ENCODE measurements at places on chromosomes 2 and 18.

GRCh38 chr2:17958466-17959092 lies 80.1 kb downstream of the KCNS3 start:
- no peak for DNase-seq

GRCh38 chr2:46666754-46667153 lies 187.4 kb downstream of the TMEM247 start:
- no peak for DNase-seq

DNA sequence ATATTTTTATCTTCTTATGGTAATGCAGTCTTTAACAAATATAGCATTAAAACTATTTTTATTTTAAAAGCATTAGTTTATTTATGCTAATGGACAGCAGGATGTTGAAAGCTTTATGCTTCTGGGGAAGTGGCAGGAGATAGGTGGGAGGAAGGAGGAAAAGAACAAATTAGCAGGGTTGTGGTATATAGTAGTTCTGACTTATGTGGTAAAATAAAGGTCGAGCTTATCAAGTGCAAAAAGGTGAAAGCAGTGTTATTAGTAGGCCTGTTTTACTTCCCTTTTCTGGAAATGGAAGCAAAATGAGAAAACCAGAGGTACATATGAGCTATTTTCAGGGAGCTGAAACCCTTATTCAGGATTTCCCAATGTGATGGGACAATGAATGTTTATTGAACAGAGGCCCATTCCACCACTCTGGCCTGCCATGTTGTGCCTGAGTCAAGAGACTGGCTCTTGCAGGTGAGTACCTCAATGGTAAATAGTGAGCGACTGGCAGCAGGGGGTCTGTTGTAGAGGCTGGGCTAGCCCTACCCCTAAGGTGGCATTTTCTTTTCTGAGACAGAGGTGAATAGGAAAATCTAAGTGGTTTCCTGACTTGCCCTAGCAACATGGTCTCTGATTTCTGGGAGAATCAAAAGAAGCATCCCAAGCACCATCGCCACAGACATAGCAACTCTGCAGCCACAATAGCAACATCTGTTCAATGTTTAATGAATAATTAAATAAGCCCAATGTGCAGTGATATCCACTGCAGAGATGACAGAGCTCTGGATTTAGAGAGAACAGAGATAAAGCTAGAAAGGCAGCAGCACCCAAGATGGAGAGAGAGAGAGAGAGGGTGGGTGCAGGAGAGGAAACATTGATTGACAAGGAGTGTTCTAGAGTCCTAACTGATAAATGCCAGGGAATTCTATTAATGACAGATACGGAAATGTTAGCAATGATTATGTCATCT lies 119.7 kb downstream of the UPP2 start:
- no peak for DNase-seq

DNA sequence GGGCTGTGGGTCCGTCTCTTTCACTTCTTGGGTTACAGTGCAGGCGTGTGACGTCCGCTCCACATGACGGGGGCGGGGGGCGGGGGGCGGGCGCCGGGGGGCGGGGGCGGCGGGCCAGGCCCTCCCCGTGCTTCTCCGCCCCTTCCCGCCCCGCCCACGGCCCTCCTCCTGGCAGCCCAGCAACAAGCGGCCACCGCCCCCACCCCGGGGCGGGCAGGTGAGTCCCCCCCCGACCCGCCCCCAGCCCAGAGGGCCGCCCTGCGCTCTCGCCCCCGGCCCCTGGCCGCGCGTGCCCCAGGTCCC lies 3.6 kb downstream of the ZNF516 start:
- peak; percentile 92 for DNase-seq

DNA sequence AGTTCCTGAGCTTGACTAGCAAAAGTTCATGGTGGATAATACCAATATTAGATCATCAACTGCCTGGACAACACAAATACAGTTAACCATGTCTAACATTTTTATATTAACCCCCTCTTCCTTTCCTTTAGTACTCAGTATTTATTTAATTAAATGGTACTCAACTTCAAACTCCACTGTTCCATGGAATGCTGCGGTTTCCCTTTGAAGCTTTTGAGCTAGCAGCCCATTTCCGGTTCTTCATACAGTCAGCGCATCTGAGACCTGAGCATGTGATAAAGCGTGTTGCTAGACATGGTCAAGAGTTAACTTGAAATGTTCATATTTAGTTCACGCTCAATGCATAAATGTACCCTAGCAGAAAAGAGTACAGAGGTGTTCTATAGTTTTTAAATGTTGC lies 278.4 kb downstream of the ALPK2 start:
- DNase-seq: no peak

DNA sequence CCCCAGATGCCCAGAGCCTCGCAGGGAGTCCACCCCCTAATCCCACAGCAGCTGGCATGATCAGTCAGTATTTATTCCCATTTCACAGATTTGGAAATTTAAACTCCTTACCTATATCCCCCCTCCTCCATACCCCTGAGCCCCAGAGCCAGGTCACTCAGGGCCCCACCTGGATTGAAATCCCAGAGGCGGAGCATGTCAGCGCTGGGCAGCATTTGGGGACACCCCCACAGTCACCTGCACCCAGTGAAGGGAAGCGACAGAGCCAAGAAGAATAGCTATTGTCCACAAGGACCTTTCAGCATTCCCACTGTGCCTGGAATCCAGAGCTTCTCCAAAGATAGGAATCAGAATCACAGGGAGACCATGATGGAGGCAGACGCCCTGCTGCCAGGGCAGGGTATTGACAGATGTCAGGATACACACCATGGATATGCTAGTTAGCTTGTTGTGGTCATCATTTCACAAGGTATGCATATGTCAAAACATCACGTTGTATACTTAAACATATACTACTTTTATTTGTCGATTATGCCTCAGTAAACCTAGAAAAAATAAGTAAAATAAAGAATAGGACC lies 968 bp upstream of the ASTL start:
- no peak for DNase-seq

DNA sequence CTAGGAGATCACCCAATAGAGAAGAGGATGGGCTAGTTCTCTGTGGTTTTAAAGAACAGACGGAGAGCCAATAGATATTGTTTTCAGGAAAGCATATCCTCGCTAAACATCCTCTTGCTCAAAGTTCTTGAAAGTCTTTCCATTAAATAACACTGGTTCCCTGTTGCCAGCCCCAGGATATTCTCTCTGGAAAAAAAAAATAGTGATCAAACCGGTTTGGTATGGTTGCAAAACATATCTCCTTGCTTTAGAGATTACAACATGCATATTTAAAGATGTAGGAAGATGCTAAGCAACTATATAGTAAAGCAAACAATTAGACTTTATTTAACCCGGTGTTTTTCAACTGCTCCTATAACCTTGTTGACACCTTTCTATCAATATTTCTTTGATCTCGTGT lies 211.4 kb downstream of the CMPK2 start:
- no peak for DNase-seq

DNA sequence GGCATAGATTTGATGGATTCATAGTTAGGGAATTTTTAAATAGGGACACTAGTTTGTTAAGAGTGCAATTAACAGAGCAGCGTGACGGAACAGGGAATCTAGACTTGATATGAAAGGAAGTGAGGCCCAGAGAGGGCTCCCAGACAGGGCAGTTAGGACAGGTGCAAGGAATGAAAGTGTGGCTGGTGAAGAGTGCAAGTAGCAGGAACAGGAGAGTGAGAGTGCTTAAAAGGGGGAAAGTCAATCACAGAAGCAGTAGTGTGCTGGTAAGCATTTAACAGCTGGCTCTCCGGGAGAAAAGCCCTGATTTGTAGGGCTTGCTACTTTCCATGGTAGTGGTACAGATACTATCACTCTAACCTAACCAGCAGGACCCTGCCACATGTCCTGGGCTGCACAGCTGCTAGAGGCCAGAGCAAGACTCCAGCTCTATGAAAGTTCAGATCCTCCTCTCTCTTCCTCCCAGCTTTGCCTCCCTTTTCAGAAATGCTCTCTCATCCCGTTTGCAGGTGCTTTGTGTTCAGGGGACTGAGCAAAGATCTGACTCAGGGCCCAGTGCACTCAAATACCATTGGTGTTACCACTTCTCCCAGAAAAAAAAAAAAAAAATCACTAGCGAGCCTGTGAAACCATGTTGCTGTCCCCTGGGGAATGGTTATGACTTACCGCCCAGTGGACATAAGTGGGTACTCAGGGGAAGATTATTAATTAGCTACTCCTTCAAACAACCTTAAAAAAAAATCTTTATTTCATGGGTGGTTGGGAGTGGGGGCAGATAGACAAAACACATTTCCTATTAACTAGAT lies 18.1 kb upstream of the GCFC2 start:
- DNase-seq: no peak

DNA sequence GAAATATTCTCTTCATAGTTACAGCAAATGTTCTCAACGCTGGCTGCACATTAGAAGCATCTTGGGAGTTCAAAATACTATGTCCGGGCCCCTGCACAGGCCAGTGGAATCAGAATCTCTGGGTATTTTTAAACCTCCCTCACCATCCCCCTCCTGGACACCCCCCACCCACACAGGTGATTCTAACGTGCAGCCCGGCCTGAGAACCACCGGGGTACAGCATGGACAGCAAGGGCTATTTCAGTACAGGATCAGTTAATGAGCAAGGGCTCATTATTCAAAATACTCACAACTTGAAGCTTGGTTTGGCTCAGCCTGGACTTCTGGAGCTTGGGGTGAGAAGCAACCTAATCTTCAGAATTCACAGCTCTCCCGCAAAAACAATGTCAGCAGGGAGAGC lies 31.4 kb downstream of the INO80C start:
- no peak for DNase-seq

GRCh38 chr2:120429586-120430500 lies 83.9 kb downstream of the INHBB start:
- DNase-seq: peak; percentile 44

- DNase-seq: peak; percentile 20
Measured at GRCh38 chr18:78722929-78723710, 256.5 kb upstream of the SALL3 start.

GRCh38 chr18:47448956-47449355 lies 197.5 kb upstream of the SKOR2 start:
- no peak for DNase-seq

DNA sequence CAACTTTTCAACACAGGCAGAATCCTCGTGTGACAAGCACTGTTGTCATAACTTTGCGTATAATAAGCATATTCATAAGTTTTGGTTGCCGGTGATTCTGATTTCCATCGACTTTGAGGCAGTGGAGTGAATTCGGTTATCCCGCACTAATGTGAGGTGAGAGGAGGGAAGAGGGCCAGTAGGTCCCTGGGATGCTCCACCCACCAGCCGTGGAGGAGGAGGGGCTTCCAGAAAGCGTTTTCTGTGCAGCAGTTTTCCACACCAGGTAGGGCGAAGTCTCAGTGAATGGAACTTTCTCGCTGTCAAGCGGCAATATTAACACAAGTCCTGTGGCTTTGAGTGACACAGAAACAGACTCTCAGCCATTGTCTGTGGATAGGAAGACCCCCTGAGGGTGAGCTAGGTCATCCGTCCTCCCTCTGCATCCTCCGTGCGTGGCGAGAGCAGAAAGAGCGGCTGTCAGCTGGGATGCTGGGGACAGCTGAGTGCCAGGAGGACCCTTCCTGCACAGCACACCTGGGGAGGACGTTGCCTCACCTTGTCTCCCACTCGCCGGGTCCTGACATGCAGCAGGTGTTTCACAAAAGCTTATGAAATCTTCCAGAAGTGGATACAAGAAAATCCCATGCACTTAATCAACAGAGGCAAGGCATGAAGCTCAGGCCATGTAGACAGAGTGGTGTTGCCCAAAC lies 67.5 kb downstream of the DCDC2C start:
- DNase-seq: peak; percentile 68

GRCh38 chr2:60466161-60466702 lies 87.2 kb downstream of the BCL11A start:
- no peak for DNase-seq

GRCh38 chr18:59690996-59691395 lies 6.2 kb downstream of the CCBE1 start:
- DNase-seq: no peak

DNA sequence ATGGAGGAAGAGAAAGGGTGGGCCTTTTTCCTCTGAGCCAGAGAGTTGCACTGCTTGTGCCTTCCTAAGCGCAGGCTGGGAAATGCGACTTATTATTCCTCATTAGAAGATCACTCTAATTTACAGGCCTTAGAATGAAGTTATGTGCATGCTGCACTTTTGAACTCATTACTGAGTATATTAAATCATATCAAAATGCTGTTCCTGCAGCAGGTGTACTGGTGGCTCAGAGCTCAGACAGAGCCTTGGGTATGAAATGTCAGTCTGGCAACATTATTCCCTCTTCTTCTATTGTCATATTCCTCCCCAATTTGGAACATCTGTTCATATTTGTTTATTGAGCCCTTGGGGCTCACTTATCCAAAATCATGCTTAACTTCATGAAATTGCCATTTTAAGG lies 85.5 kb downstream of the ADCYAP1 start:
- DNase-seq: no peak

- no peak for DNase-seq
Measured at GRCh38 chr2:74142340-74142739, 5.4 kb downstream of the BOLA3 start.

DNA sequence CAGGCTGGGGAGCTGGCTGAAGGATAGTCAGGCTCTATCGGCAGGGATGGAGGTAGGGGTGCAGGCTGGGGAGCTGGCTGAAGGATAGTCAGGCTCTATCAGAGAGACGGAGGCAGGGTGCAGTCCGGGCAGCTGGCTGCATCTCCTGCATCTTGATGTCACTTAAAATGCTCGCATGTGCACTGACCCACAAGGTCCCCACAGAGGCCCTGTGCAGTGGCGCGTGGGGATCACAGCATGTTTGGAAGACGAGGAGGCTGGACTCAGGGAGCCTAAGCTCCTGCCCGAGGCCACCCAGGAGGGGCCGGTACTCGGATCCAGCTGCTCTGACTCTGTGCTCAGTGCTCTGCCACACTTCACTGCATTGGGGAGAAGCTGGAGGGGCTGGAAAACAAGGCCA lies 189.0 kb upstream of the HDAC4 start:
- DNase-seq: no peak

DNA sequence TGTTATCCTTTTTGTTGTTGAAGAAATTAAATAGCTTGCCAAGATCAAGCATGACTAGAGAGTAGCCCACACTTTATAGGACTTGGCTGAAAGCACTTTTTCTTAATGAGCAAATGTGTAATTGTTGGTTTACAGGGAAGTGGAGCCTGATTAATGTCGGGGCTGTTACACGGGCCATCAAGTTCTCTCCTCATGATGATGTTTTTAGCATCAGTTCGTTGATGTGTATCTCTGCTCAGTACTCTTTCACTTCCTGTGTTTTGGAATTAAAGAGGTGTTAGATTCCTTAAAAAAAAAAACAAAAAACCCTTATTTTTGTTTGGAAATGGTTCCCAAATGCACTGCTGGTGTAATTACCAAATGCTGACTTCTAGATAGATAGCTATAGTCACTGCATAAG lies 114.2 kb downstream of the PTPRM start:
- no peak for DNase-seq

- no peak for DNase-seq
Measured at GRCh38 chr2:233402346-233402745, 48.1 kb downstream of the DGKD start.

GRCh38 chr2:231926761-231927565 lies 767 bp upstream of the NPPC start:
- peak; percentile 71 for DNase-seq
